ENCODE measurements at places on chromosomes 7 and 10.

DNA sequence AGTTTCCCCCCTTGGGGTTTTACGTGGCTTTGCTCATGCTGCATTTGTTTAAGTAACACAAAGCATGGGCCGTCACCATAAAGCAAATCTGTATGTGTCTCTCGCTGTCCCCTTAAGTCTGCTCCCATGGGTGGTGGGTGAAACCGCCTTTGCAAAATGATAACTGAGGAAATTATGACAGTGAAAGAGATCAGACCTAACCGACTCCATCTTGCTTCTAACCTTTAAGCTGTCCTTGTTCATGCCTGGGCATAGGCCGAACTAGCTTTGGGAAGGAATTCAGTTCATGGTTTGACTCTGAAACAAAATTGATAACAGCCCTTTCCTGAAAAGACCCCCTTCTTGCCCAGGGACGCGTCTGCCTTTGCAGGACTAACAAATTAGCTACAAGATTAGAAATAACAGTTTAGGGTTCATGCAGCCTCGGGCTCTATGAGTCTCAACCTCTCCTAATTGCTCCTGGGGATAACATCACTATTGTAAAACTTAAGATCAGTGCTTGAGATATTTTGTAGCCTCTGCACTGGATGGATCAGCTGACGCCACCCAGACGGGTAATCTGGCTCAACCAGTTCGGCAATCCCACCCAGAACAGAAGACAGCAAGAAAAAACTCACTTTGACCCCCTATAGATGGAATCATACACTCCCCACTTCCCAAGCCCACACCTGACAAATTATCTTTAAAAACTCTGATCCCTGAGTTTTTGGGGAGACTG, 623.7 kb downstream of the TYW1 start:
- no peak for DNase-seq

- DNase-seq, result no peak
These were observed 389.2 kb upstream of the NFE2L3 start for GRCh38 chr7:25762511-25763462.

GRCh38 chr10:18359812-18360211, 219.6 kb downstream of the CACNB2 start:
- no peak for DNase-seq

DNA sequence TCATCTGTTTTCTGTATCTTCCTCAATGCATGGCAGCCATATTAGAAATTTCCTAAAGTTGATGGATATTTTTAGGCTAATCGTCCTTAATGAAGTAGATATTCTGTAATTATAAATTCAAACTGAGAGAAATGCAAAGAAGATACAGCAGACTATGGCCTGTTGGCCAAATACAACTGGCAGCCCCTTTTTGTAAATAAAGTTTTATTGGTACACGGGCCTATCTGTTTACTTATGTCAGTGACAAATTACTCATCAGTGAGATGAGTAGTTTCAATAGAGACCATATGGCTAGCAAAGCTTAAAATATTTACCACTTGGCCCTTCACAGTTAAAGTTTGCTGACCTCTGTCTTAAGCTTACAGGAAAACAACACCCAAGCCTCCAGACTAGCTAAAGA, 112.3 kb downstream of the HTR7 start:
- DNase-seq, result no peak

DNA sequence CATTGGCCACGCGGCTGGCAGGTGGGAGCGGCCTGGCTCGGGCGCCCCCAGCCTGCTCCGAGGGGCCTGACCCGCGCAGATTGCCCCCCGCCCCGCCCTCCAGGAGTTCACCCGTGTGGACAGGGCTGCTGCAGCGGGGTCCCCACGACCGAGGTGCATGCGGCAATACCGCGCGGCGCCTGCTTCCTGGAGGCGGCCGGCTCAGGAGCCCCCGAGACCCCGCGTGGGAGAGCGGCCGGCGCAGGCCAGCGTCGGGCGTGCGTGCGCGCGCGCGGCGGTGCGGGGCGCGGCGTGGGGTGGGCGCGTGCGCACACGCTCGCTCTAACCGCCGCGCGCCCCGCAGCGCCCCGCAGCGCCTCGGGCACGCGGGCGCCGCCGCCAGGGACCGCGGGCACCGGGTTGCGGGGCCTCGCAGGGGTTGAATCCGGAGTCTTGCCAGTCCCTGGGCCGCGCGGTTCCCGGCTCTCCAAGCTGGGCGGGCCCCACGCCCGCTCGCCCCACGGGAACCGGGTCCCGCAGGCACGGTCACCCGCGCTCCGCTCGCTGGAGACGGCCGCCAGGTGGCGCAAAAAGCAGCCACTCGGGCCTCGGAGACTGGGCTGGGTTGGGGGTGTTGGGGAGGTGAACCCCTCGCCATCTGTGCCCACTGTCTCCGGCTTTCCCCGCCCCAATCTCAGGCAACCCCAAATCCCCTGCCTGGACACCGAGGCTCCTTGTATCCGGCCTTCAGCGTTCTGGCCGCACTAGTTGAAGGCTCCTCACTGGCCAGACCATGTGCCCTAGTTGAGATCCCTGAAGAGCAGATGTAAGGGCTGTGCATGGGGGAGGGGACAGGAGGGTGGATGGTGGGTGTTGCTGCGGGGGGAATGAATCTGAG, 1.3 kb upstream of the ACHE start:
- DNase-seq, result peak; percentile 25

DNA sequence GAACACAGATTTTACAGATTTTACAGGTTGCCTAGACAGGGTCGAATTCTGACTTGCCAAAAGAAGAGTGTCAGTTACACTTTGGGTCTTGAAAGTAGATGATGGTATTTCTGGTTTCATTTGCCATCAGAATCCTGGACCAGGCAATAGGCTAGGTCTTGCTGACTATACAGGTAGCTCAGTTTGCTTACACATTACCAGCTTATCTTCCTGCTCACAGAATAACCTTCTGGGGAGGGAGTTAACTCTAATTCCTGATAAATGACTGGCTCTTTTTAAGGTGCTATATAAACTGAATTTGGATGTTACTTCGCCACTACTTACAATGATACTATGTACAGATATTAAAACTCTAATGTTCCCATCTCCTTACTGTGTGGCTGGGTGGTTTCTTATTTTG, 39.8 kb downstream of the GBF1 start:
- DNase-seq, result no peak

GRCh38 chr10:96264938-96265337, 6.4 kb downstream of the BLNK start:
- DNase-seq, result no peak

DNA sequence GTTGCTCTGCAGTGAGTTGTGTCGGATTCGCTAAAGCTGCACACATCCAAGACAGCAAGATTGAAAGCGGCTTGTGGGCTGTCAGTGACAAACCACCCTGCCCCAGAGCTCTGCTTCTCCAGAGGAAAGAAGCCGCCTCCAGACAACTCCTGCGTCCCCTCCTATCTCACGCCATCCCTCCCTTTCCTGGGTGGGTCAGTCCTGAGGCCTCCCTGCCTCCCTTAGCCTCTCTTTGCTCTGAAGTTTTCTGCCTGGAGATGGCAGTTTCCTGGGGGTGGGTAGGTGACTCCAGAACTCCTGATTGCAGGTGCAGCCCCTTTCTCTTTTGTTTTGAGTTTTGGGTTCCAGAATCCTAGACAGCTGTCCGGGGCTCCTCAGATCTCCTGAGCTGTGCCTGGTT, 78.7 kb downstream of the EMX2 start:
- DNase-seq, result no peak

DNA sequence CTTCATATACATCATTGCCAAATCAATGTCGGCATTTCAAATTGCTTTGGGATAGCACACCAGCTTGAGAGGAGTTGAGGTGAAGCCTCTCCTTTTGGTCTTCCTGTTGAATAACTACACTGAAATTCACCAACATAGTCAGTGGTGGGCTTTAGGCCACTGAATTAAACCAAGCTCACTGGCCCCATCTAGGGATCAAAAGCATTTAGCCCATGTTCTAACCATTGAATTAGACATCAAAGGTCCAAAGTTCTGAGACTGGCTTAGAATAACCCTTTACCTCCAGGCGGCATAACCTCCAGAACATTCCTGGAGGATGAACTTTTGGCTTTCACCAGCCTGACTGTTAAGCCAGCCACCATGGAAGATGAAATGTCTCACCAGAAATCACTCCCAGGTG, 54.6 kb downstream of the BPGM start:
- DNase-seq, result no peak

- no peak for DNase-seq
These were observed 98.3 kb downstream of the CHST15 start for GRCh38 chr10:123995082-123995460.

DNA sequence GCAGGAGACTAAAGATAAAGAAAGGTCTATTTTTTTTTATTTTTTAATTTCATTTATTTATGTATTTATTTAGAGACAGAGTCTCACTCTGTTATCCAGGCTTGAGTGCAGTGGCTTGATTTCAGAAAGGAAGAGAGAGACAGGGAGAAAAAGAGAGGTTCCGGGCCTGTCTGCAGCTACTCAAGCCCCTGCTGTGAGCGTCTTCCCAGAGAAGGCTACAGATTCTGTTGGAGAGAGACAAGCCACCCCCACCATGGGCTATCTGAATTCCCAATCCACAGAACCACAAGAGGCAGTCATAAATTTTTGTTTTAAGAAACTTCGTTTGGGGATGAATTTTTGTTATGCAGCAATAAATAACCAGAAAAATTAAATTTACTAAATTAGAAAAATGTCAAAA, 68.1 kb downstream of the CALN1 start:
- DNase-seq, result no peak

DNA sequence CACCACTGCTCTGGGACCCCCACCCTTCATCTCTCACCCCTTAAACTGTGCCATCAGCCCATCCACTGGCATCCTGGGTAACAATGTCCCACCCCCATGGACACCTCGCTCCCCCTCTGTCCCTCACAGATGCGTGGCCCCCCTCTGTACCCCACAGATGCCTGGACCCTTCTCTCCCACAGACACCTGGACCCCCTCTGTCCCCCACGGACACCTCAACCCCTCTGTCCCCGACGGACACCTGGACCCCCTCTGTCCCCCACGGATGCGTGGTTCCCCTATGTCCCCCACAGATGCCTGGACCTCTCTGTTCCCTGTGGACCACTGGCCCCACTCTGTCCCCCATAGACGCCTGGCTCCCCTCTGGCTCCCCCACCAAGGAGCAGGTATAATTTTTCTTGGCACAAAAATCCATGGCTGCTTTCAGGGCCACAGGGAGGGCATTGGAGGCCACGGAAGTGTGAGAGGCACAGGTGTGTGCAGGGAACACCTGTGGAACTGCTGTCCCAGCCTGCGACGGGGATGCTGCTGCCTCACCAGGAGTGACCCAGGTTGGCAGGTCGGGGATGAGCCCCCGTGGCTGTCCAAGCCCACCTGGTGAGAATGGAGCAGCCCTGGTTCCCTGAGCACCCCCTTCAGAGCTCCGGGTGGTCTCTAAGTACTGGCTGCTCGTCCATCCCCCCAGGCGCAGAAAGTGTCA, 193.5 kb downstream of the PTPRN2 start:
- DNase-seq, result no peak
